Hematopoietic multipotent progenitor cell treated with erythropoietin and hydrocortisone succinate and interleukin-3 and kit ligand, for 8 days (in vitro differentiated cells): ENCODE measurements at places on chromosomes 2 and 18.

- no peak for DNase-seq
These were observed 34.3 kb upstream of the MTX2 start for GRCh38 chr2:176234940-176235339.

GRCh38 chr2:194822097-194822496, 834.9 kb upstream of the SLC39A10 start:
- no peak for DNase-seq

- no peak for DNase-seq
These were observed 110.1 kb downstream of the RGPD3 start for GRCh38 chr2:106358081-106358480.

DNA sequence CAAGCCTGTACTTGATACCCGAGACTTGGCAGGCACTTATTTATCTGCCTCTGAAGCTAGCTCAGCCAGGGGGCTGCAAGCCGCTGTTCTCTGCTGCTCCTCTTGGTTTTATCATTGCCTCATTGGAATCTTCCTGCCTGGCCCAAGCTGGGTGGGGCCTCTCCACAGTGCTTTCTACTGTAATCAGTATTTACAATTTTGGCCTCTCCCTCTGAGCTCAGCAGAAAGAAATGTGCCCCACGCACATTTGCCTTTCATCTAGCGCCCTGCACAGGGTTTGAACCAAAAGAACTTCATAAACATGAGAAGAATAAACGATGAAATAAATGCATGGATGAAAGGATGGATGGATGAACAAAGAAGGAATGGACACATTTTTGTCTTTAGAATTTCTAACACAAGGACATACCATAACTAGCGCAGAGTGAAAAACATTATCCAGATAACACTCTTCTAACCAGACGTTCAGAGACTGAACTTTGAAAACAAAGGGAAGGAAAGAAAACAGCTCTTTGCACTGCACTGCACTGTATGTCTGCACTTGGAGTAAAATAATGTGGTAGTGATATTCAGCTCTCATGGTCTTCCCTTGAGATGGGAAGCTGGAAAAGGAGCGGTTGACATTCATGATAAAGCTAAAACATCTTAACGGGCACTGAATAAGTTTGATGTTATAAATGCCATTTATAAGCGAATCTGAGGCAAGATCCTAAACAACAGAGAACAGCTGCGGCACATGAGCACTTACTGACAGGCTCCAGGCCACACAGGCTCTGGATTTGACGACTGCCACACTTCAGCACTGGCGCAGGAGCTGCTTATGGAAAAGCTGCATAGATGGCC, 86.8 kb upstream of the SP3 start:
- peak; percentile 91 for DNase-seq

DNA sequence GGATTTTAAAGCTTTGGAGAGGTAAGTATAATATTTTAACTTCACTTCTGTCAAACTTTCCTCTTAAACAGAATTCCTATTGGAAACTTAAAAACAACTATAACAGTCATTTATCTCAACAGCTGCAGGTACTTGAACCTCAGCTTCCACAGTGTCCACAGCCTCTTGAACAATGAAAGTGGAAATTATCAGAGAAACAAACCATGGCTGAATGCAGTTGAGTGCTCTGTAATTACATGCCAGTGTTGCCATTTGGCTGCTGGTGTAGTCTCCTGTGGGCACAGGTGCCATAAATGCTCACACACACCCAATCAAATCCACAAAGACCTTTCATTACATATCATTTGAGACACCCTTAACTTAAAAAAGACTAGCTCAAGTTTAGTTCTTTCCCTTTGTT, 125.1 kb downstream of the CPS1 start:
- no peak for DNase-seq

DNA sequence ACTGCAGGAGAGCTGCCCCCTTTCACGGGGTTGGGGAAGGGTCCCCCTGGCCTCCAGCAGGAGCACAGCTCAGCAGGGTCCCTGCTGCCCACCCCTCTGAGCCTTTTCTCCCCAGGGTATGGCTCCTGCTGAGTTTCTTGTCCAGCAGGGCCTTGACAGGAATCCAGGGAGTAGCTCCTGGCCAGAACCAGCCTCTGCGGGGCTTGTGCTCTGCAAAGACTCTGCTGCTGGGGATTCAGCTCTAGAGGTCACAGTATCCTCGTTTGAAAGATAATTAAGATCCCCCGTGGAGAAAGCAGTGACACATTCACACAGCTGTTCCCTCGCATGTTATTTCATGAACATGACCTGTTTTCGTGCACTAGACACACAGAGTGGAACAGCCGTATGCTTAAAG, 21.2 kb downstream of the FOSL2 start:
- no peak for DNase-seq
